DMS79 (cell line): ENCODE measurements at places on chromosomes 4 and X.

DNA sequence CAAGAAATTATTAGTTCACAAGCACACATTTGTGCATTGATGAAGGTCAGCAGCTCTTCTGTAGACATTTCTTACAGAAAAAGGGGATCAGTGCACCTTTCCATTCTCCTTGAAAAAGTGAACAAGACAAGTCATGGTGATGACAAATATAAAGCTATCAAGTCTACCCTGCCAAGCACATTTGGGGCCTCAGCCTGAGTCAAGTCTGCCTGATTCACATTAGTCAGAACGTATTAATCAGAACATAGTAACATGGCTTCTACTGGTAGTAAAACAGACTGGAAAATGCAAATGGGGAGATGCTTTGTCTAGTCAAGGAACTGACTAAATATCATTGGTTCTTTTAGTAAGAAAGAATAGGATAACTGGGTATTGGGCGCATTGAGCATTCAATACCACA lies 2305.1 kb downstream of the PCDH7 start:
- DNase-seq, result no peak

GRCh38 chr4:48033825-48034413 lies 17.3 kb downstream of the NIPAL1 start:
- no peak for DNase-seq

GRCh38 chrX:47093248-47093647 lies 15.0 kb downstream of the RGN start:
- no peak for DNase-seq

DNA sequence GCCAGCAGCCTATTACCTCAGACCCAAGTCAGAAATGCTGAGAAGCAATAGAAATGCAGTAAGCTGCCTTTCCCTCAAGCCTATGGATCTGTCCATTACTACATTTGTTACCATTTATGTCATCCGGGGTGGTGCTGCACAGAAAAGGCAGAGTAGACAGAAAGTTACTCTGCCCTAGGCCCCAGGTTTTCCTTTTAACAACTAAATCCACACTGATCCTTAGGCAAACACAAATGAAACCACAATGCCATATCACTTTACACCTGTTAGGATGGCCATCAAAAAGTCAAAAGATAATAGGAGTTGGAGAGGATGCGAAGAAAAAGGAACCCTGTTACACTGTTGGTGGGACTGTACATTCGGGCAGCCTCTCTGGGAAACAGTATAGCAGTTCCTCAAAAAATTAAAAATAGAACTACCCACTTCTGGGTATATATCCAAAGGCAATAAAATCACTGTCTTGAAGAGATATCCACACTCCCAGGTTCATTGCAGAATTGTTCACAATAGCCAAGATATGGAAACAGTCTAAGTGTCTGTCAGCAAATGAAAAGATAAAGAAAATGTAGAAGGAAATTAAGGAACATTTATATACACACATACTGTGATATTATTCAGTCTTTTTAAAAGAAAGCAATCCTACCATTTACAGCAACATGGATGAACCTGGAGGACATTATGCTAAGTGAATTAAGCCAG lies 186.3 kb downstream of the NWD2 start:
- no peak for DNase-seq

DNA sequence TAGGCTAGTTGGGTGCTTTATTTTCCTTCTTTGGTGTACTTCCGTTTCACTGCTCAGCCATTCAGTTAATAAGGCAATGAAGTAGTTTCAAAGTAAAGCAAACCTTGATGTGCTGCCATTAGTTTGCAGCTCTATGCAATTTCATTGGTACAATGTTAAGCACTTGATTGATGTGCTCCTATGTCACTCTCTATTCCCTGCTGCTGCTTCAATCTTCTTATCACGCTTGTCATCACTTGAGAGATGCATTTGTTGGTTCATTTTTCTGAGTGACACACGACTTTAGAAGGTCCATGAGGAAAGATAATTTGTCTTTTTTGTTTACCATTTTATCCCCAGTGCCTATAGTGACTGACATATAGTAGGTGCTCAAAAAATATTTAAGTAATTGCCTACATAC lies 871.0 kb upstream of the PABPC4L start:
- no peak for DNase-seq

GRCh38 chr4:46837639-46838038 lies 71.4 kb downstream of the COX7B2 start:
- no peak for DNase-seq

DNA sequence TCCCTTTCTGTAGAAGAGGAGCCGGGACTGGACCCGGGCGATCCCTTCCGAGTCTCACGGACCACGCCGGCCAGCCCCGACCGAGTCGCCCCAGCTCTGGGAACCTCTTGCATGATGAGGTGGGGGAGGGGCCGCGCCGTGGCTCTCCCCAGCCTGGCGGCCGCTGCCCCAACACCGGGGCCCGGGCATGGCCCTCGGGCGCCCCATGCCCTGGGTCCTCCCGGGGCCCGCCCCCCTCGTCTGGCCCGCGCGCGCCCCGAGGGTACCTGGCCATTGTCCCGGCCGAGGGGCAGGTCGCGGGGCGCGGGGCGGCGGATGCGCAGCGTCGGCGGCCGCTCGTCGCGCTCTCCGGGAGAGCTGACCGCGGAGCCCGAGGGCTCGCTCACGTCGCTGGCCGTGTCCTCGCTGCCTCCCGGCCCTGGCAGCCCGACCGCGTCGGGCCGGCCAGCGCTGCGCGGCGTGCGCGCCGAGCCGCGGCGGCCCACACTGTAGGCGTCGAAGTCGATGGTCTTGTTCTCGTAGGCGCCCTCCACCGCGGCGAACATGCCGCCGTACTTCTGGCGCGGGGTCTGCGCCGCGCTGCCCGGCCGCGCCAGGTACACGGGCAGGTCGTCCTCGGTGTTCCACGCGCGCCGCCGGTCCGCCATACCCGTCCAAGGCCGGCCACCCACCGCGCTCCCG lies 423 bp downstream of the CRMP1 start:
- no peak for DNase-seq

DNA sequence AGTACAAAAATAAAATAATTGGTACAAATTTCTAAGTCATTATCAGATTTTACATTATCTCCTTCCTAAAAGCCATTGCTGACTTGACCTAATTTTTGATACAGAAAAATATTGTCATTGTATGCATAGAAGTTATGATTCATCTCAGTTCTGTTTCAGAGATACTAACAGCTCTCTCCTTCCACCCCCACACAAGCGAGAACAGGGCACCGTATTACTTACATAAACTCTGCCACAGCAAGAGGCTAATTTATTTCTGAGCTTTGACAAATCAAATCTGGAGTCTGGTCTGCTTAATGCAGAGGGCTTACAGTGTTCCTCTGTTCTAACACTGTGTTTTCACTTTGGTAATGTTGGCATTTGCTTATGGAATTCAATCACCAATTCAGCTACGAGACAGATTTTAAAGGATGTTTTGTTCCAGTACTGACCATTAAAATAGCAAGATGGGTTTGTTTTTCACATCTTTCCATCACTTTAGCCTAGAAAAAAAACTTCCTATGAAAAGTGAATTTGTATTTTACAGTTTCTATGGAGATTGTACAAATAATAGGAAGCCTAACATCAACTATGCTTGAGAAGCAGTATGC lies 181.8 kb downstream of the USP46 start:
- no peak for DNase-seq

- no peak for DNase-seq
Observed at GRCh38 chr4:7044137-7044930, 1.2 kb downstream of the TADA2B start.

DNA sequence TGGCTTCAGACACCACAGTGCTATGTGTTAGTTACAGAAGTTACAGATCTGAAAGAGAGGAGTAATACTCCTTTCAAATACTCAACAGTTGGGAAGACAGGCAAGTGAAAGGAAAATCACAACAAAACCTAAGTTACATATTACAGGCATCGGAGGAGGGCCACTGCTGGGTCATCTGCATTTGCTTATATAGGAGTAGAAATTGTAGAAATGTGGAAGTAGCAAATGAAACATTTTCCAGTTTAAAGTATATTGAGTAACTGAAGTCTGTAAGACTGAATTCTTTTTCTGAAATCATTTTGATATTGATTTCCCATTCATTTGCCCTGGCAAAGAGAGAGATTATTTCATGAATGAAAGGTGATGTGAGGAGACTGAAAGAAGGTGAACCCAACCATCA lies 201.7 kb downstream of the SPRY1 start:
- no peak for DNase-seq
